ENCODE measurements at places on chromosomes 1 and 21. TPM values are rescaled to one million over a fixed set of nuclear protein-coding genes. Genes with fewer than 3 reads are reported as not detected.

- H3K4me1 ChIP-seq: peaks cover 9% of the 10 kb centered on the region
- H3K4me3 ChIP-seq: peak overlapping the region; percentile 58
- no peak for DNase-seq
- H3K27ac ChIP-seq: peak overlapping the region; percentile 71
- H3K36me3 ChIP-seq: no peaks in the 10 kb centered on the region
Measured at GRCh38 chr1:118986555-118987467, 1.3 kb downstream of the TBX15 start.

The UBE2U gene
- not detected for total RNA-seq

- no peaks in the 10 kb centered on the region for H3K27me3 ChIP-seq
- DNase-seq: peak; percentile 89
- peak overlapping the region; percentile 75 for H3K27ac ChIP-seq
- no peak overlapping the region for H3K4me3 ChIP-seq
- H3K36me3 ChIP-seq: no peaks in the 10 kb centered on the region
Measured at GRCh38 chr1:231390071-231390470, 32.0 kb downstream of the EGLN1 start.

The MMEL1 gene
- not detected for total RNA-seq

The GRIK1 gene
- not detected for total RNA-seq

DNA sequence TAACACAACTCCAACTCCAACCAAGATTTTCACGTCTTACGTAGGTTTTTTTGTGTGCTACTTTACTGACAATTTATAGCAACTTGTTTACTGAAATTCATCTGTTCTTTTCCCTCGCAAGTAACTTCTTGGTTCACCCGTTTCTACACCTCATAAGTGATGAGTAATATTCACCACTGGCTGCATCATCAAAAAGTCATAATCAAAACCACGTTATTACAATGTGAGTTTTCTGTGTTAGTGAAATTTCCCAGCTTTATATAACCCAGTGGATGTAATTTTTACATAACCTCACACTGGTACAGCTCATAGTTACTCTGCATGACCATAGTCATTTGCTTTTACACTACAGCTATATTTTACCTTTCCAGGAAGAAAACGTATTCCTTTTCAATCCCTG is 401.1 kb upstream of the LYPLAL1 start:
- H3K27ac ChIP-seq: no peak overlapping the region
- H3K36me3 ChIP-seq: no peaks in the 10 kb centered on the region
- no peaks in the 10 kb centered on the region for H3K27me3 ChIP-seq
- DNase-seq: peak; percentile 66
- H3K4me3 ChIP-seq: no peak overlapping the region
- H3K4me1 ChIP-seq: no peaks in the 10 kb centered on the region

The TMEM50B gene
- total RNA-seq: 23.1 TPM

GRCh38 chr1:198493329-198493728 is 47.2 kb downstream of the ATP6V1G3 start:
- H3K27me3 ChIP-seq: no peaks in the 10 kb centered on the region
- no peak overlapping the region for H3K4me3 ChIP-seq
- peak overlapping the region; percentile 68 for H3K27ac ChIP-seq

GRCh38 chr1:180177931-180178330 is 23.3 kb downstream of the QSOX1 start:
- H3K4me3 ChIP-seq: no peak overlapping the region
- H3K27me3 ChIP-seq: no peaks in the 10 kb centered on the region
- no peaks in the 10 kb centered on the region for H3K4me1 ChIP-seq
- no peak for DNase-seq
- no peak overlapping the region for H3K27ac ChIP-seq

DNA sequence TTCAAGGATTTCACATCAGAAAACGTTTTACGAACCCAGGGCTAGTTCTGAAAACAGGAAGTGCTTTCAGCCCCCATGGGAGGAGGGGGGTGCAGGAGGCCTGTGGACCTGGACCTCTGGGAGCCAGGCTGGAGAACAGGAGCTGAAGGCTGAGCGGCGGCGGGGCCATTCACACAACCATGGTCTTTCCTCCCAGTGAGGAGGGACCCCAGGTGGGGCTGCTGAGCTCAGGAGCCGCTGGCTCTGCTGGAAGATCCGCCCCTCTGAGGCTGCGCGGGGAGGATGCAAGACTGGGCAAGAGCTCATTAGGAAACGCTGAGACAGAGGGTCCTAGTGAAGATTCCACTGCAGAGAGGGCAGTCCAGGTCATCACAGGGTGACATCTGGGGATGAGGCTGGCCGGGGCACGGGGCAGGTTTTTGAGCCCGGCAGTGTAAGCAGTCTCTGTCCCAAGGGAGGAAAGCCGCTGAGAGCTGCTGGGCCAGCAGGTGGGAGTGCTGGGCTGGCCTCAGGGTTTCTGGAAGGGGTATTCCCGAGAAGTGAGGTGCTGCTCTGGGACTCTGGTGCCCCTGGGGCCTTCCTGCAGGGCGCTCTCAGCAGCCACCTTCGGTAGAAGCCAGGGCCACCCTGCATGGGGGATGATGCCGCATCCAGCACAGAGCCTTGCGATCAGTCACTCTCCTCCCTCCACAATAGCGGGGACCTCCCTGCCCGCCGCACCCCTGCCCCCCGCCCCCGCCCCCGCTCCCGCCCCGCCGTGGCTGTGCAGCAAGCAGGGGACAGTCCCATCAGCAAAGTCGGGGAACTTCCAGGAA is 7.5 kb downstream of the MX2 start:
- H3K27ac ChIP-seq: no peak overlapping the region
- DNase-seq: no peak
- H3K4me3 ChIP-seq: no peak overlapping the region
